ENCODE measurements at places on chromosomes 2 and 18. TPM values are rescaled to one million over a fixed set of nuclear protein-coding genes. Genes with fewer than 3 reads are reported as not detected.

Gene PKDCC
- 25.1 TPM for total RNA-seq

Gene CFC1
- total RNA-seq: not detected

- no peak for DNase-seq
- peaks cover 16% of the 10 kb centered on the region for H3K4me1 ChIP-seq
- no peak overlapping the region for H3K27ac ChIP-seq
- no peak overlapping the region for H3K4me3 ChIP-seq
Observed at GRCh38 chr2:7034303-7034702, 117.1 kb downstream of the RNF144A start.

Gene RASGRP3
- total RNA-seq: 46.9 TPM

DNA sequence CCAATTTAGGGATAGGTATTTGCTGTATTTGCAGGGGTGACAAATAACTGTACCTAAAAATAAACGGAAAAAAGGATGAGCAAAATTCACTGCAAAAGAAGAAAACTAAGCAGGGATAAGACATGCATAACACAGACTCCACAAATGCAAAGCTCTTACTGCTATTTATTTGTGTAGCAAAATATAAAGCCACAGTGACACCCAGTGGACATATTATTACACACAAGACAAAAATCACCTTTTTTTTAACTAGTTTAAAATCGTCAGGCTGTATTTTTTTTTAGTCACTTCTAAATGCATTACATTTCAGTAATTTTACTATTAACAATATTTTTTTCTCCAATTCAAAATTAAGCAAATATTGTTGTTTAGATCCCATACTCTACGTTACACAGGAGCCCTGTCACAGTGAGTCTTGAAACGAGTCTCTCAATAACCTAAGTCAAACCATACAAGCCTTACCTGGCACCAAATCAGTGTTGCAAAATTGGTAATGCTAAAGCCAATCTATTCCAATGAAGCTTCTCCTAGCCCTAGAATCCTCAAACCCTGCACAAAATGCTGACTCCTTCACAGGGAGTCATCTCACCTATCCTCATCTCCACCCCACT, 23.7 kb downstream of the METTL4 start:
- DNase-seq: no peak
- H3K27me3 ChIP-seq: no peaks in the 10 kb centered on the region
- no peaks in the 10 kb centered on the region for H3K4me1 ChIP-seq
- H3K4me3 ChIP-seq: no peak overlapping the region
- no peaks in the 10 kb centered on the region for H3K36me3 ChIP-seq

Measured in heart right ventricle (tissue), 16 donors.